Fibroblast of skin of scalp (primary cell): ENCODE measurements at places on chromosomes 7 and 10.

- no peak for DNase-seq
Measured at GRCh38 chr10:127698886-127699285, 38.1 kb upstream of the FOXI2 start.

- DNase-seq: no peak
Measured at GRCh38 chr7:155745737-155746136, 66.5 kb downstream of the SHH start.

- no peak for DNase-seq
Measured at GRCh38 chr7:137994216-137994615, 7.7 kb downstream of the CREB3L2 start.

GRCh38 chr7:100369105-100369504 is 4.2 kb upstream of the PILRA start:
- no peak for DNase-seq

- DNase-seq: no peak
Measured at GRCh38 chr10:71982269-71983178, 18.3 kb downstream of the CHST3 start.

GRCh38 chr10:70378122-70378521 is 4.3 kb downstream of the LRRC20 start:
- peak; percentile 78 for DNase-seq

- DNase-seq: peak; percentile 33
Measured at GRCh38 chr7:1742555-1743303, 72.7 kb downstream of the ELFN1 start.

- no peak for DNase-seq
Measured at GRCh38 chr7:79653136-79653631, 199.7 kb upstream of the MAGI2 start.

DNA sequence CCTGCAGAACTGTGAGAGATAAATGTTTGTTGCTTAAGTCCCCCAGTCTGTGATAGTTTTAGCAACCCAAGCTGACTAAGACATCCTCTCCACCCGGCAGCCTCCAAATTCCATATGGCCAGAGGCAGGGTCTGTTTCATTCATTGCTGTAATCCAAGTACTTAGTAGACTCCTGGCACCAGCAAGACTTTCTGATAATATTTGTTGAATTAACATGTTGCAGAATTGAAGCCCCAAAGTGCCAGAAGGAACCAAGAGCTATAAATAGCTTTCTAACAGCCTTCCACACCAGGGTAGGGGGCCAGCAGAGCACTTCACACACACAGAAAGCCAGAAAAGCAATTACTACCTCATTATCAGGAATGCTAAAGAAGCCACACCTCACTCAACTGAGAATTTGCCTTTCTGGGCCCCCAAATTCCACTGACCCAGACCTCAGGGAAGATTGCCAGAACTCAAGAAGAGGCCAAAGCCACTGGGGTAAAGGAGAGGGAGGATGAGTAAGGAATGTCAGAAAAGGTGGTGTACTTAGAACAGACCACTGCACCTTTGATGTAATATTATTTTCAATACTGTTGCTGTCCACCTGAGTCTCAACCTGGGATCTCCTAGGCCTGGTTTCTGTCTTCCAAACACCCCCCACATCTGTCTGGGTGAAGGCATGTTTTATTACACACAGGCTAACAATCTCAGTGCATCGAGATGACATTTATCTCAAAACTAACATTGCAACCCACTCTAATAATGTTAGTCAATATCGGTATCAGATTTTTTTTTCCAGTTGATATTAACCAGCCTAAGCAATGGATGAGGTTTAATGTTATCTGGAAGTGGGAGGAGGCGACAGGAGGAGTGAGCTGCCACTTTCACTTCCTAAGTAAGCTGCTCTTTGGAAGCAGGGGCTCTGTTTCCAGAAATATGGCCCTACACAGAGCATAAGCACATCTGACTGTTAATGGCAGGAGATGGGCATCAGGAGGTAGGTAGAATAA is 5.5 kb downstream of the NOD1 start:
- peak; percentile 83 for DNase-seq

GRCh38 chr10:15379078-15379477 is 8.0 kb upstream of the FAM171A1 start:
- DNase-seq: no peak

DNA sequence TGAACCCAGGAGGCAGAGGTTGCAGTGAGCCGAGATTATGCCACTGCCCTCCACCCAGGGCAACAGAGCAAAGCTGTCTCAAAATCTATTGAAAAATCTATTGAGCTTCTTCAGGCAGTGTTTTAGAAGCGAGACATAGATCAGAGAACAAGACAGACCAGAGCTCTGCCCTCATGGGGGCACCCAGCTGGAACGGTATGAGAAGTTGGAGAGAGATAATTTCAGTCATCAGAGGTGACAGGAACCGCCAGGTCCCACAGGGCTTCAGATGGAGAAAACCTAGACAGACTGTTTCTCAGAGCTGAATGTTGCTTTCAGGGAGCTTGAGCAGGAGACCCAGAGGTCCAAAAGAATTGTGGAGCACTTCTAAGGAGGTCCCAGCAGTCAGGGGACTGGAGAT is 14.2 kb upstream of the GTF2IRD1 start:
- DNase-seq: no peak

GRCh38 chr7:50474382-50475160 is 24.4 kb upstream of the FIGNL1 start:
- no peak for DNase-seq

GRCh38 chr7:152074673-152075072 is 49.2 kb downstream of the GALNT11 start:
- no peak for DNase-seq

DNA sequence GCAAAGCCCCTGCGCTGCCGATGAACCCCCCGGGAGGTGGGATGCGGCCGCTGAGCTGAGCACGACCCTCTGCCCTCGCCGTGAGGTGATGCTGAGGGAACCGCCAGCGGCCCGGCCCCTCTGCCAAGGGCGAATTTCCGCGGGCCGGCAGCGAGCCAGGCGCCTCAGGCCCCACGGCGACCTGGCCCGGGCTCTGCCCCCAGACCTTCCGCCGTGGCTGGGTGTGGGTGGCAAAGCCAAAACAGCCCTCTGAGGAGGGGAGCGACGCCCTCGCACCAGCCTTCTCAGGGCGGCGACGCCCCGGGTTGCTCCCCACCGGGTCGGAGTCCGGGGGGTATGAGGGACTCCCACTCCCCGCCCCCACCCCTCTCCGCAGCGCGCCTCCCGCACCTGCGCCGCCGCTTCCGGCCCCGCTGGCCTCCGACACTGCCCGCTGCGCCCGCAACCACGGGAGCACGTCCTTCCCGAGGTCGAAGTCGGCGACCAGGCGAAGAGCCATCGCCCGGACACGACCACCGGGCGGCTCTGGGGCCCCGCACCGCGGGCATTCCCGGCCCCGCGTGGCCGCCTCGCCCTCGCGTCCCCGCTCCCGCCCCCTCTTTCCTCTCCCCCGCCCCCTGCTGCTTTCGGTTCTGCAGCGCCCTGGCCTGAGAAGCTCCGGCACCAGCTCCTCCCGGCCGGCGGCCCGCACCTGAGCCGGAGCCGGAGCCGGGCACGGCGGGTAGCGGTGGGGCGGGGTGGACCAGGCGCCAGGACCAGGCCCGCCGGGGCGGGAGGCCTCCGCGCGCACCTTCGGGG is at the start of gene GSAP:
Gene GSAP, minus strand, starts transcription at position 527 of the 798 bp plus-strand sequence. Its CDS starts 28 bp downstream, at position 499.
- no peak for DNase-seq

DNA sequence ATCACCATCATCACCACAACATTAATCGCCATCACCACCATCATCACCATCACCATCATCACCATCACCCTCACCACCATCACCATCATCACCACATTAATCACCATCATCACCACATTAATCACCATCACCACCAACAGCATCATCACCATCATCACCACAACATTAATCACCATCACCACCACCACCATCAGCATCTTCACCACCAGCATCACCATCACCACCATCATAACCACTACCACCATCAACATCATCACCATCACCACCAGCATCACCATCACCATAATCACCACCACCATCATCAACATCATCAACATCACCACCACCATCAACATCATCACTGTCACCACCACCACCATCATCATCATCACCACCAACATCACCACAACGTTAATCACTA is 124.6 kb downstream of the WDFY4 start:
- no peak for DNase-seq

GRCh38 chr10:57849691-57850357 is 417.9 kb downstream of the IPMK start:
- peak; percentile 9 for DNase-seq

GRCh38 chr7:37342688-37343471 is 105.8 kb downstream of the ELMO1 start:
- no peak for DNase-seq

- no peak for DNase-seq
Measured at GRCh38 chr7:55286666-55287065, 78.5 kb upstream of the LANCL2 start.

GRCh38 chr7:11923376-11923930 is 91.5 kb upstream of the THSD7A start:
- DNase-seq: no peak

DNA sequence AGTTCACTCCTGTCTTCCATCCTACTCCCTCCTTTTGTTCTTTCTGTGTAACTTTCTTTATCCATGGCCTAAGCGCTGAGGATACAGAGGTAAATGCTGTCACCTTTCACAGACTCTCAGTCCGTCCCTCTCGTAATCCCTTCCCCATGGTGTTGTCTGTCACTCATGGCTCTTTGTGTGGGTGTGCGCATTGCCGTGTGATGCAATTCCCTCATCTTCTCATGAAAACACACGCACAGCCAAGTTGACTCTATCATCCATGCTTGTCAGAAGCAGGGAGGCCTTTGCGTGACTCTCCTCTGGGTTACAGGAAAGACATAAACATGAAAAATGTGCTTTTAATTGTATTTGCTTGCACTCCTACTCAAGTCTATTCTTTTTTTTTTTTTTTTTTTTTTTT is 125.6 kb upstream of the C7orf33 start:
- no peak for DNase-seq
